NCI-H146 (cell line): ENCODE measurements at places on chromosomes 3 and 15.
A peak's percentile ranks its signal among the peaks of the same experiment; 100 is the strongest.

- no peak for DNase-seq
These were observed 101.9 kb upstream of the ROBO1 start for GRCh38 chr3:79869461-79870312.

DNA sequence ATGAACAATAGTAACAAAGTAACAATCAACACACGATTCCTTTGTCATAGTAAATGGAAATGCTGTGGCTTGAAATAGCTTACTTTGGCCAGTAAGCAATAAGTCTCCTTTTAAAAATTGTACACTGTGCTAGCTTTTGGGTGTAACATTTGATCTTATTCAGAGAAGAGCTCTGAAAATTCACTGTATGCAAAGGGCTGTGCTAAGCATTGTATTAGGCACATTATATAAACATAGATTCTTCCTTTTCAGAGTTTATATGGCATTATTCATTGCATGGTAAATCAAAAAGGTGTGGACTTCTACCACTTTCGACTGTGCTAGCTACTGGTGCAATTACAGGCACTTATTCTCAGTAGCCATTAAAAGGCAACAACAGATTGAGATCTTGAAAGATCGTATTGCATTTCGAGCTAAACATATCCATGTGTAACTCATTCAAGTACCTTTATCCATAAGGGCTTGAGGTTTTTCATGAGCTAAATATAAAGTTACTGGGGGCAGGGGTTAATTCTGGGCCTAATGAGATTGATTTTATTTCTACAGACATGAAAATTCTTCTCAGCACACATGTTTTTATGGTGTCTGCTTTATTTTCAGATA is 246.8 kb downstream of the NR1D2 start:
- no peak for DNase-seq

DNA sequence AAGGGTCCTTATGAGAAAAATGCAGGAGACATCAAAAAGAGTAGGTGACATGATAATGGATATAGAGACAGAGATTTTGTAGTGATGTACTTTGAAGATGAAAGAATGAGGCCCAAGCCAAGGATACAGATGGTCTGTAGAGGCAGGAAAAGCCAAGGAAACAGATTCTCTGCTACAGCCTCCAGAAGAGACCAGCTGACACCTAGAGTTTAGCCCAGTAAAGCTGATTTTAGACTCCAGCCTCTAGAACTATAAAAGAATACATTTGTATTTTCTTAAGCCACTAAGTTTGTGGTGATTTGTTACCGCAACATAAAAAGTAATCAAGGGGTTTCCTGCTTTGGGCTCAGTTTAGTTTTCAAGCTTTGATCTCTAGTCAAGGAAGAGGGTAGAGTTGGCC is 64.8 kb downstream of the STRIT1 start:
- no peak for DNase-seq

GRCh38 chr3:185713015-185713414 is 111.8 kb downstream of the IGF2BP2 start:
- no peak for DNase-seq

GRCh38 chr3:165463531-165463930 is 267.3 kb upstream of the SLITRK3 start:
- no peak for DNase-seq

- DNase-seq: peak; percentile 42
These were observed 21.2 kb upstream of the CRBN start for GRCh38 chr3:3200632-3201212.

- no peak for DNase-seq
These were observed 87.5 kb upstream of the DAZL start for GRCh38 chr3:16692486-16693344.

GRCh38 chr3:108295421-108296175 is 750 bp upstream of the HHLA2 start:
- DNase-seq: no peak

GRCh38 chr3:136595913-136596697 is 156.1 kb downstream of the STAG1 start:
- no peak for DNase-seq
